Body of pancreas (tissue), 4 donors: ENCODE measurements at places on chromosomes 6 and 20. TPM values are rescaled to one million over a fixed set of nuclear protein-coding genes. Genes with fewer than 3 reads are reported as not detected.

The CNBD2 gene
- total RNA-seq = 8.0 TPM

DNA sequence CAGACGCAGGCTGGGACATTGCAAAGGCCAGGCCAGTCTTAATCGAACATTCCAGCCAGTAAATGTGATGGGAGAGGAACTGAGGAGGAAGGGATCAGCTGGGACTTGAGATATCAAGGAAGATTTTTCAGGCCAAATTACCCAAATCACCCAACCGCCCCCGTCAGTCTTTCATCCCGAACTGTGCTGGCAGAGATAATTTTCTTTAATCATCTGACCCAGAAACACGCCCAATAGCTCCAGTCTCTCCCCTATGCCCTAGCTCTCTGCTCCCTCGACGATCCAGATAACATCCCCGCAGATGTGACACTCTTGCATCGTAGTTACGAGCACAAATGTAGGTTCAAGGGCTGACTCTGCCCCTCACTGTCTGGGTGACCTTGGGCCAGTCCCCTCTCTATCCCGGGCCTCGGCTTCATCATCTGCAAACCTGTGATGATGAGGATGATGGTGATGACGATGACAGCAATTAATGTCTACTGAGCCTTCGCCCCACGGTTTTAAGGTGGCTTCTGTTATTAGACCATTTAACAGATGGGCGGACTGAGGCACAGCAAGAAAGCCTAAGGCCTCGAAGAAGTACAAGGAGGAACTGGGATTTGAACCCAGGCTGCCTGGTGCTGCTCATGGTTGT, 118.6 kb downstream of the PREX1 start:
- DNase-seq = no peak

- DNase-seq = no peak
These were observed 19.7 kb downstream of the AKIRIN2 start for GRCh38 chr6:87682310-87682709.

- no peak for DNase-seq
These were observed 24.5 kb upstream of the RTF2 start for GRCh38 chr20:56443654-56444540.
